ENCODE measurements at places on chromosomes 13 and 19.

DNA sequence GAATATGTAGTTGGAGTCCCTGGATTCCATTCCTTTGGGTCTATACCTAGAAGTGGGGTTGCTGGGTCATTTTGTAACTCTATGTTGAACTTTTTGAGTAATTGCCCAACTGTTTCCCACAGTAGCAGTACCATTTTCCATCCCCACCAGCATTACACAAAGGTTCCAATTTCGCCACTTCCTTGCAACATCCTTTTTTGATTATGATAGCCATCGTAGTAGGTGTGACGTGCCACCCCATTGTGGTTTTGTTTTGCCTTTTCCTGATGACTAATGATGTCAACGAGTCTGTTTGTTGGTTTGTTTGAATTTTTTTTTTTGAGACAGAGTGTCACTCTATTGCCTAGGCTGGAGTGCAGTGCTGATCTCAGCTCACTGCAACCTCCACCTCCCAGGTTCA lies 3.3 kb upstream of the PEX11G start:
- no peaks in the 10 kb centered on the region for H3K27me3 ChIP-seq
- peaks cover 65% of the 10 kb centered on the region for H3K4me1 ChIP-seq
- no peak overlapping the region for H3K27ac ChIP-seq
- no peak for DNase-seq

DNA sequence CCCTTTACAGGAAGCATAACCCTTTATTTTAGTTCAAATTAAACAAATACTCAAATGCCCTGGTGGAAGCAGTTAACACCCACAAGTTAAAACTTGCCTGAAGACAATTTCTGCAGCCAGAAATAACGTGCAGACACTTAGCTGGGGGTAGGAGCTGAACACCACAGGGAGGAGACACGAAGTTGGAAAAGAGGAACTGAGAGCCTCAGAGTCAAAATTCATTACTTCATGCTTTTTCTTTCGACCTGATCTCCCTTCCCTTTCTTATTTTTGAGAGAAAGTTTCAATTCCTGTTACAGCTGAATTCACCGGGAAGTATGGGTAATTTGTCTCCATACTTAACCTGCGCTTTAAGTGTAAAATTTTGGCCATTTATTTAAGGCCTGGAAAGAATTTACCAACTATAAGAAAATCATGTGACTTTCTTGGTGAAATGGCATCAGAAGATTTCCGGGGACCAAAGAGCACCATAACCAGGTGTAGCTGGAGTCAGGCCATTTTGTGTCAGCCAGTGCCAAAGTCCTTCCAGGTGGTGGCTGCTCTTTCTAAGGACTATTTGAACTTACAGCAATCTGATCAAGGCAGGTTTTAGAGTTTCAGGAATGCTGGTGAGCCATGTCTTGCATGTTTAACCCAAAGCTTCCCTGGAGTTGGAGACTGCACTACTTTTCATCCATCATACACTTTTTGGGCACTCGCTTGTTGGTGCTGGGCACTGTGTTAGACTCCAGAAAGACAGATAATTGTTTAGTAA lies 46.5 kb upstream of the RCBTB2 start:
- no peak for DNase-seq
- H3K27me3 ChIP-seq = no peaks in the 10 kb centered on the region
- peak overlapping the region; percentile 11 for H3K27ac ChIP-seq
- no peaks in the 10 kb centered on the region for H3K36me3 ChIP-seq

DNA sequence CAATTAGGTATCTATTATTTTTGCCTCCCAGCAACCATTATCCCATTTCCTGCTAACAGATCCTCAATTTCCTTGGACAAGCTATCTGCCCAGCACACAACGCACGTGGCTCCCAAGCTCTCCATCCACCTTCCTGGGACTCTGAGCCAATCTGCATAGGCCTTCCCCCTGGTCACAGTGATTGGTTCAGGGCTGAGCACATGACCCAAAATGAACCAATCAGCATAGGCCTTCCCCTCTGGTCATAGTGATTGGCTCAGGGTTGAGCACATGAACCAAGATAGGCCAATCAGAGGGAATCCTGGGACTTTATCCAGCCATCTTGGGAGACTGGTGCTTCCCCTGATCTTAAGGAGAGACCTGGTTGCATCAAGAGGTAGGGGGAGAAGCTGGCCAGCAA lies 5.8 kb downstream of the CPAMD8 start:
- DNase-seq = no peak
- H3K4me1 ChIP-seq = no peaks in the 10 kb centered on the region
- H3K27me3 ChIP-seq = peaks cover 2% of the 10 kb centered on the region
- no peaks in the 10 kb centered on the region for H3K36me3 ChIP-seq

DNA sequence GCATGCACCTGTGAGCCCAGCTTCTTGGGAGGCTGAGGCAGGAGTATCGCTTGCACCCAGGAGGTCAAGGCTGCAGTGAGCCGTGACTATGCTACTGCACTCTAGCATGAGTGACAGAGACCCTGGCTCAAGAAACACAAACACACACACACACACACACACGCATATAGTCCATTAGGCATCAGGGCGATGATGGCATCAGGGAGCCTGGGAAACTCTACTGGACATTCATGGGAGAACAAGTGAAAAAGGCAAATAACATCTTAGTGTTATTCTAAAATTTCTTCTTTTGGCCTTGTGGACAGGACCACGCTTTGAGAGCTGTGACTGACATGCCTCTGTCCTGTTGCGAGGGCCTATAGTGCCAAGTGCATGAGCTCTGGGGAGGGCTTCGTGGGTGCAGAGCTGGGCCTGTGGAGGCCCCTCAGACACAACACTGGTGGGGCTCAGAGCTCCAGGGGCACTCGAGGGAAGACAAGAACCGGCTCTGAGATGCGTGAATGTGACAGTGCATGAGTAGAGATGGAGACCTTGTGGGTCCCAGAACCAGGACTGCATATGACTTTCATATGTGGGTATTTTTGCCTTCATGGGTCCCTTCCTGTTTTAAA lies 8.0 kb upstream of the USF2 start:
- 0 out of 2 replicates have a peak, but pooled peaks cover 12% of the 10 kb centered on the region for H3K4me1 ChIP-seq
- DNase-seq = no peak
- peaks cover 17% of the 10 kb centered on the region for H3K36me3 ChIP-seq
- H3K27ac ChIP-seq = no peak overlapping the region

GRCh38 chr13:61276401-61276800 lies 139.2 kb downstream of the PCDH20 start:
- no peak for DNase-seq
- H3K36me3 ChIP-seq = no peaks in the 10 kb centered on the region
- H3K27me3 ChIP-seq = no peaks in the 10 kb centered on the region
- H3K4me1 ChIP-seq = no peaks in the 10 kb centered on the region
- H3K27ac ChIP-seq = no peak overlapping the region
- no peak overlapping the region for H3K4me3 ChIP-seq
